ENCODE measurements at places on chromosomes 12 and 14. TPM values are rescaled to one million over a fixed set of nuclear protein-coding genes. Genes with fewer than 3 reads are reported as not detected.
A peak's percentile ranks its signal among the peaks of the same experiment; 100 is the strongest.

The LHX5 gene
- not detected for polyA plus RNA-seq

The MYF5 gene
- not detected for polyA plus RNA-seq

The IL31 gene
- not detected for polyA plus RNA-seq

The CLEC1B gene
- polyA plus RNA-seq: not detected

- H3K36me3 ChIP-seq: no peaks in the 10 kb centered on the region
- DNase-seq: no peak
- no peaks in the 10 kb centered on the region for H3K27me3 ChIP-seq
- H3K4me1 ChIP-seq: peaks cover 4% of the 10 kb centered on the region
- H3K4me3 ChIP-seq: peak overlapping the region; percentile 83
Observed at GRCh38 chr12:100265732-100266584, 921 bp downstream of the DEPDC4 start.

- H3K36me3 ChIP-seq: no peaks in the 10 kb centered on the region
- no peaks in the 10 kb centered on the region for H3K4me1 ChIP-seq
- H3K27ac ChIP-seq: no peak overlapping the region
- H3K4me3 ChIP-seq: no peak overlapping the region
- H3K27me3 ChIP-seq: no peaks in the 10 kb centered on the region
- no peak for DNase-seq
Observed at GRCh38 chr12:123877968-123878367, 94.7 kb downstream of the CCDC92 start.

- no peaks in the 10 kb centered on the region for H3K27me3 ChIP-seq
- H3K4me3 ChIP-seq: no peak overlapping the region
- no peak overlapping the region for H3K27ac ChIP-seq
- H3K4me1 ChIP-seq: no peaks in the 10 kb centered on the region
Observed at GRCh38 chr12:63045020-63045860, 105.8 kb downstream of the AVPR1A start.

DNA sequence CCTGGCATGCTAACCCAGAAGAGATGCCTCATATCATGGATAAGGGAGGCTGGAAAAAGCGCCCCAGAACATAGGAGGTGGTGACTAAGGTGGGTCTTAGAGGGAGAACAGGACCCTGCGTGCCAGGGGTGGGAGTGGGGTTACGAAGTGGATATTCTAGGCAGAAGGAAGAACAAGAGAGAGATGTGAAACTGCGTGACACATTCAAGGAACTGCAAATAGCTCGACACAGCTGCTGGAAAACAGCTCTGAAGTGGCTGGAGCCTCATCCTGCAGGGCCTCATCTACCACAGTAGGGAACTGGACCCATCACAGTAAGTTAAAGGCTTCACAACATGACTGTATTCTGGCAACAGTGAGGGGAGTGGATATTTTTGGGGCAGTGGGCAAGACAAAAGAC, 61.1 kb downstream of the RNF34 start:
- DNase-seq: no peak
- H3K4me3 ChIP-seq: no peak overlapping the region
- H3K4me1 ChIP-seq: no peaks in the 10 kb centered on the region
- H3K36me3 ChIP-seq: no peaks in the 10 kb centered on the region
- H3K27me3 ChIP-seq: no peaks in the 10 kb centered on the region

GRCh38 chr12:54195737-54196347, 7.1 kb upstream of the SMUG1 start:
- DNase-seq: peak; percentile 97
- H3K4me3 ChIP-seq: no peak overlapping the region
- H3K27me3 ChIP-seq: no peaks in the 10 kb centered on the region
- H3K27ac ChIP-seq: peak overlapping the region; percentile 15
- no peaks in the 10 kb centered on the region for H3K36me3 ChIP-seq

- no peak for DNase-seq
- no peaks in the 10 kb centered on the region for H3K27me3 ChIP-seq
- H3K4me3 ChIP-seq: no peak overlapping the region
- H3K4me1 ChIP-seq: no peaks in the 10 kb centered on the region
- H3K27ac ChIP-seq: no peak overlapping the region
Observed at GRCh38 chr12:67501362-67501761, 147.2 kb upstream of the DYRK2 start.

- H3K27me3 ChIP-seq: no peaks in the 10 kb centered on the region
- no peak overlapping the region for H3K4me3 ChIP-seq
- no peaks in the 10 kb centered on the region for H3K36me3 ChIP-seq
- no peak overlapping the region for H3K27ac ChIP-seq
- H3K4me1 ChIP-seq: no peaks in the 10 kb centered on the region
- DNase-seq: no peak
Observed at GRCh38 chr14:89648510-89648909, 231.5 kb upstream of the FOXN3 start.

GRCh38 chr14:51960866-51961265, 28.5 kb upstream of the RTRAF start:
- no peaks in the 10 kb centered on the region for H3K27me3 ChIP-seq
- H3K4me1 ChIP-seq: no peaks in the 10 kb centered on the region
- H3K36me3 ChIP-seq: no peaks in the 10 kb centered on the region
- H3K4me3 ChIP-seq: no peak overlapping the region
- no peak for DNase-seq

GRCh38 chr12:27973487-27973890, 956 bp upstream of the PTHLH start:
- no peak for DNase-seq
- H3K36me3 ChIP-seq: no peaks in the 10 kb centered on the region
- H3K27me3 ChIP-seq: peaks cover 49% of the 10 kb centered on the region
- H3K27ac ChIP-seq: no peak overlapping the region
- no peaks in the 10 kb centered on the region for H3K4me1 ChIP-seq
- H3K4me3 ChIP-seq: no peak overlapping the region

GRCh38 chr12:80420075-80420474, 24.0 kb upstream of the PTPRQ start:
- H3K4me1 ChIP-seq: no peaks in the 10 kb centered on the region
- H3K36me3 ChIP-seq: no peaks in the 10 kb centered on the region
- H3K27ac ChIP-seq: no peak overlapping the region
- H3K4me3 ChIP-seq: no peak overlapping the region
- H3K27me3 ChIP-seq: no peaks in the 10 kb centered on the region

DNA sequence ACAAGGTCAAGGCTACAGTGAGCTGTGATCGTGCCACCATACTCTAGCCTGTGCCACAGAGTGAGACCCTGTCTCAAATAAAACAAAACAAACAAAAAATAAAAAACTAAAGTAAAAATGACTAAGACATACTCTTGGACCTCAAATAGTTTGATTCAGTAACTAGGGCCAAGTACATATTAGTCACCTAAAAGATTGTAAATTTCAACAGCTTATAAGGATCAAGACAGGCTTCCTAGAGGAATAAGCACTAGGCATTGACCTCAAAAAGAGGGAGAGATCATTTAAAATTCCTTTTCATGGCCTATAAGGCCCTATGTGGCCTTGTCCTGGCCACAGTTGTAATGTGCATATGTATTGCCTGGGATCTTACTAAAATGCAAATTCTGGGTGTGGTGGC, 46.0 kb upstream of the CHST11 start:
- H3K36me3 ChIP-seq: no peaks in the 10 kb centered on the region
- no peaks in the 10 kb centered on the region for H3K27me3 ChIP-seq
- no peak overlapping the region for H3K27ac ChIP-seq
- H3K4me1 ChIP-seq: no peaks in the 10 kb centered on the region
- no peak overlapping the region for H3K4me3 ChIP-seq
